ENCODE measurements at places on chromosomes 5 and 9.

DNA sequence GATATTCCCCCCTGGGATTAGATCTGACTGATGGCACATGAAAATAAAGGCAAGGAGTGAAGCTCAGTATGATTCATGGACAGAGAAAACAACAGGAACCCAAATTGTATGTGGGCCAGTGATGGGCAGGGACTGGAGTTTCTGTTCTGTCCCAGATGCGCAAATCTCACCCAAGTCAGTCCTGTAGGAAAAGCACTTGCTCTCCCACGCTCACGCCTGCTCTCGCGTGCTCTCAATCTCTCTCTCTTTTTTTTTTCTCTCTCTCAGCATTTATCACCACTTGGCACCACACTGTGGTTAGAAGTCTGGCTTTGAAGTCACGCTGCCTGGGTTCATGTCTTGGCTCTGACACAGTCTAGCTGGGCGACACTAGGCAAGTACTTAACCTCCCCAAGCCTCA lies 106.5 kb upstream of the LRRTM2 start:
- no peak for DNase-seq

DNA sequence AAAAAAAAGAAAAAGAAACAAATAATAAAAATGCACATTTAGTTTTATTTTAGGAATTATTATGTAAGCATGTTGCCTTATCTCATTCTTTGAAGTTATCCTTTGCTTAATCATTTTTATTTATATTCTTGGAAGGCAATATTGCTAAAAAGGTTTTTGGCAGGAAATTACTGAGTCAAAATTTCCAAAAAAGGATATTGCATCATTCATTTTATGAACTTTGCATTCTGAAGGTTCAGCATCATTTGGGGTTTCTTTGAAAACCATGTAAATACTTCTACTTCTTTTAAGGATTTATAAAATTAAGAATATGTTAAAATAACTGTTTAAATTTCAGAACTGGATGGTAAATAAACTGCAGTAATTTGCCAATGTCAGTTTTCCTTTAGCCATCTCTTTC lies 94.2 kb upstream of the CTNND2 start:
- no peak for DNase-seq

- no peak for DNase-seq
Measured at GRCh38 chr5:53002491-53002890, 13.3 kb downstream of the ITGA2 start.

- no peak for DNase-seq
Measured at GRCh38 chr5:37247036-37247435, 2.1 kb downstream of the CPLANE1 start.

DNA sequence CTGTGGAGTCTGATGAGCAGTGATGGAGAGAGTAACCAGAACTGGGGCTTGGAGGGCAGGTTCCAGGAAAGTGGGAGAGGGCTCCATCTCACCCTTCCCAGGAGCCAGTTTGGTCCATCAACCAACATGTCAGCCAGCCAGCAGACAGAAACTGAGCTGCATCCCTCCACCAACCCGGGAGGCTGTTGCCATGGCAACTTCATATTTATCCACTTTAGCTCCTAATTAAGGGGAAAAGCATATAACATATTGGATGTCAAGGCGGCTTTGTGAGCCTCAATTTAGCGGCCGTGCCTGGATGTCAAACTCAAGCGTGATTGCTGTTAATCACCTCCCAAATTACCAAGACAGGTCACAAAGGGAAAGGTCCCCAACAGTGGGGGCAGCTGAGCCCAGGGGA lies 81.5 kb upstream of the ARAP3 start:
- DNase-seq = no peak

- no peak for DNase-seq
Measured at GRCh38 chr5:167643631-167644280, 647.7 kb upstream of the WWC1 start.

- DNase-seq = peak; percentile 67
Measured at GRCh38 chr5:56517011-56517416, 283.9 kb upstream of the ANKRD55 start.

DNA sequence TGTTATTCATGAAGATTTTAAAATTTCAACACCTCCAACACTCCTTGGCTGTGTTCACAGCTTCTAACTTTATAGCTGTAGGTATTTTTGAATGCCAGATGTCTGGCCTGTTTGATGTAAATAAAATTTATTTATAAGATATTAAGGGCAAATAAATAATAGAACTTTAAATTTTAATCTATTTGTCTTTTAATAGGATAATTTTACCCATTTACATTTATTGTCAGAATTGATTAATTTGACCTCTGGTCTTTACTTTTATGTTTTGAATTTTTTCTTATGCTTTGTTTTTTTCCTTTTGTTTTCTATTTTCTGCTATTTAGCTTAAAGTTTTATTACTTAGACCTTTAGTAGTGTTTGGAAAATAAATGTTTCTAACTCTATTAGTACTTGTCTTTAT lies 94.6 kb downstream of the UGCG start:
- no peak for DNase-seq

GRCh38 chr9:18741945-18742344 lies 268.0 kb downstream of the ADAMTSL1 start:
- no peak for DNase-seq

GRCh38 chr9:91839926-91840465 lies 110.0 kb downstream of the ROR2 start:
- no peak for DNase-seq

- no peak for DNase-seq
Measured at GRCh38 chr9:21708260-21708711, 94.2 kb upstream of the MTAP start.

DNA sequence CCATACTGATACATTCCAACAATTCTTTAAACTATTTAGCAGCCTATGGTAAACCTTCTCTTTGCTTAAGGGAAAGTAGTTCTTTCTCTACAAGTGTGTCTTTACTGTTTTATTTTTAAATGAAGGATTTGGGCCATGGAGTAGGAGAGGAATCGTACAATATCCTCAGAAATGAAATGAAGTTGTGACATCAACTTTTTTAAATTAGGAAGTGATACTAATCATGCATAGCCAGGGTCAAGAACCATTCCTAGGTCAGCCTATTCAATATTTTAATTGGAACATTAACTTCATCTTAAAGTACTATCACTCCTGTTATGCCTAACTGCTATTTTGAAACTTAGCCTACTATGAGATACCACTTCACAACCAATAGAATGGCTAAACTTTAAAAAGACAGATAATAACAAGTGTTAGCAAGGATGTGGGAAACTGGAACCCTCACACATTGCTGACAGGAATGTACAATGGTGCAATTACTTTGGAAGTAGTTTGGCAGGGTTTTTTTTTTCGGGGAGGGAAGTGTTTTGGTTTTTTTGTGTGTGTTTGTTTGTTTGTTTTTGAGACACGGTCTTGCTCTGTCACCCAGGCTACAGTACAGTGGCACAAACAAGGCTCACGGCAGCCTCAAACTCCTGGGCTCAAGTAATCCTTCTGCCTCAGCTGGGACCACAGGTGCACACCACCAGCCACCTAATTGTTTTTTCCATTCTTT lies 10.7 kb downstream of the AGTPBP1 start:
- no peak for DNase-seq

GRCh38 chr5:122581629-122582028 lies 193.3 kb upstream of the SNX2 start:
- DNase-seq = no peak

DNA sequence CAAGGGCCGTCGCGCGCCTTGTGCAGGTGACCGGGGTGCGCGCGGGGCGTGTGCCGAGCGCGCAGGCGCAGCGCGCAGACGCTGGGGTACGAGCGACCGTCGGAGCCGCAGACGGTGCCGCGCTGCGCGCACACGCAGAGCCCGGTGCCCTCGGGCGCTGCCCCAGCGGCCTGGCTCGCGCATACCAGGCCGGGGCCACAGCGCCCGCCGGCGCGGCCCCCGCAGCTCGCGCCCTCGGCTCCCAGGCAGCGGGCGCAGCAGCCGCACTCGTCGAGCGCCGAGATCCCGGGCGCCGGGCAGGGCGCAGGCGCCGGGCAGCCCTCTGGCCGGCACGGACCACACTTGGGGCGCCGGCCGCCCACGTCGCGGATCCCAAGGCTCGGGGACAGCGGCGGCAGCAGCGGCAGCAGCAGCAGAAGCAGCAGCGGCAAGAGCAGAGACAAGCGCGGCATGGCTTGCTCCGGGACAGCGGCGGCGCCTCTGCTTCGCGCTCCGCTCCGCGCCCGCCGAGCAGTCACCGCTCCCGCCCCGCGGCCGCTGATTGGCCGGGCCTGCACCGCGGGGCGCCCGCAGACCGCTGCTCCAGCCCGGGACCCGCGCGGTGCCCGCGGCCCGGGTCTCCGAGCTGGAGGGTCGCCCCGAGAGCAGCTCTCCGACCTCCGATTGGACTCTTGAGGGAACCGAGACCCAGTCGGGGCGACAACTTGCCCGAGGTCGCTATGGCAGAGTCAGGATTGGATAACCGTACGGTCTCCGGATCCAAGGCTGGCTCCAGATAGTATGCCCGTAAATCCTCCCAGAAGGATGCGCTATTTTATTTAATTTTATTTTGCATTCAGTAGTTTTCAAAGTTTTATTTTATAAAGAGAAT lies at the start of gene IGFBPL1:
Gene IGFBPL1 (minus strand): TSS at position 482 of the 871 bp plus-strand sequence. CDS start 30 bp downstream, at position 452.
- DNase-seq = no peak

DNA sequence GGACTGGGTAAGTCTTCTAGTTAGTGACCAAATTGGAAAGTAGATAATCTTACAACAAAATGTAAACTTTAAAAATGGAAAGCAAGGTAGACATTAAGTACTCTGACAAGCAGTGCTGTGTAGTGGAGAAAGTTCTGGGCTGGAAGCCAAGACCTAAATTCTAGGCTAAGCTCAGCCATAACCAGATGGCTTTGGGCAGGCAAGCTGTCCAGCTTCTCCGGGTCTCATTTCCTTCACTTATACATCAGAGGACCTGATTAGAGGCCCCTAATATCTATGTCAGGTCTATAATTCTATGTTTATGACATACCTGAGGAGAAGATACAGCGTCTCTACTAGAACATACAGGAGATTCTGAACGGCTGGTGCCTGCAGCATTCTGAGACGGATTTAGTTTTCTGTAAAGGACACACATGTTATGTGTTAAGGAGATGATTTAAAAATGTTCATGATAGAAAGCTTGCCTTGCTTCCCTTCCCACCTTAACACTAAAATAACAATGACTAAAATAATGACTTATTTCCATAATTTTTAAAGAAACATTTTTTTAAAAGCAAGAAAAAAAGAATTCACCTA lies 61.2 kb downstream of the ELL2 start:
- DNase-seq = no peak

DNA sequence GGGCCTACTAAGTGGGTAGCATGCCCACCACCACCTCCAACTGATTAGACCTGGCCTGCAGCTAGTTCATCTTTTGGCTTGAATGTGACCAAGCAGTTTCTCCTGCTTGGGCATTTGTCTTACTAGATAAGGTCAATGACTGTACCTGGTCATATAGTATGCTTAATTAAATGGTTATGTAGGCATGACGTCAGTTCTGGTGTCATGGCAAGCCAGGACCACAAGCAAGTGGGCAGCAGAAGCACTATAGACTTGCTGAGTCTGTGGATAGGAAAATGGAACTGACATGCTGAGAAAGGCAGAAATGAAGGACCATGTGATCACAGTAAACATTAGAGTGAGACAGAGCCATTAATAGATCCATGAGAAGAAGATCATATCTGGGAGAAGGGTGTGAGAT lies 55.6 kb upstream of the C6 start:
- no peak for DNase-seq

GRCh38 chr9:76545191-76545590 lies 86.2 kb downstream of the GCNT1 start:
- DNase-seq = peak; percentile 14

DNA sequence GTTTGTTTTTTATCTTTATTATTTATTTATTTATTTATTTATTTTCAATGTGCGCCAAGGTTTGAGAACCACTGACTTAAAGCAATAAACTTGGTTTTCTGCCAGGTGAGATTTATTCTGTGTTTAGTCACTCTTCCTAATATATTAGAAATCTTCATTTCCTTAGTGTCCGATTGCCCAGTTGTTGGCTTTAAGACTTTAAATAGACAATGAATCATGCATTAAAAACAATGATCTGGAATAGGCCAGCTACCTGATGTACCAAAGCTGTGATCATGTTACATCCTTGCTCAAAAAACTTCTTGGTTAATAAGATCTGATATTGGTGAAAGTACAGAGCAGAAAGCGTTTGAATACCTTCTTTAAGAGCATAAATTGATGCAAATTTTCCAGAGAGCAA lies 52.1 kb upstream of the ERBIN start:
- DNase-seq = no peak

- DNase-seq = no peak
Measured at GRCh38 chr9:113912816-113913215, 36.7 kb downstream of the ZNF618 start.

GRCh38 chr5:33362915-33363314 lies 77.8 kb upstream of the TARS1 start:
- no peak for DNase-seq

DNA sequence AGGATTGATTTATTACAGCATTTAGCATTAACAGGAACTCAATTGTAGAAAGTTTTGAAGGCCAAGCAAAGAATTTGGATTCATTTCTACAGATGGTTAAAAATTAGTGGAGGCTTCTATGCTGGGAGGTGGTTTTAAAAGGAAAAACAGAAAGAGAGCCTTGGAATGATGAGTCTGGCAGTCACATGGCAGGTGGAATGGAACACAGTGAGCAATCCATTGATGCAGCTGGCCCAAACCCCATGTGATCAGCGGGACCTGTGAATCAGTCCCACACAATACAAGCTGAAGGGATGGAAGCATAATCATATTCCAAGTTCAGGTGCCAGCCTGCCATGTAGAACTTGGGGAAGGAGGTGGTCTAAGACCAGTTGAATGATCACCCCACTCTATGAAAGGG lies 147.9 kb downstream of the PIP5K1B start:
- no peak for DNase-seq

DNA sequence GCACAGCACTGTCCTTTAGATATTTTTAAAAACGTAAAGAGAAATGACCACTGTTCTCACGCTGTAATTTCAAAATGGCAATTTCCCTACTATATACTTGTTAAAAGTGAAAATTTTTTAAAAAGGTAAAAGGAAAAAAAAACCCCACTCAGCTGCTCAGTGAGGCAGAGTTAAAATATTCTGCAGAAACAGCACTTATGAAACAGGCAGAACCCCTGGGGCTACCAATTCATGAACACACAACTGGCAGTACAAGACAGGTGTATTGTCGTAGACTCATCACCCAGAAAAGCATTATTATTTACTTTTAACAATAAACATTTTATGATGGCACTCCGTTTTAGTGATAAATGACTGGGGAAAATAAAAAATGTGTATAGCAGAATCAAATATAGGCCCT lies 1.5 kb upstream of the RASGRF2 start:
- DNase-seq = no peak

GRCh38 chr9:33114746-33115145 lies 38.3 kb upstream of the SMU1 start:
- no peak for DNase-seq

DNA sequence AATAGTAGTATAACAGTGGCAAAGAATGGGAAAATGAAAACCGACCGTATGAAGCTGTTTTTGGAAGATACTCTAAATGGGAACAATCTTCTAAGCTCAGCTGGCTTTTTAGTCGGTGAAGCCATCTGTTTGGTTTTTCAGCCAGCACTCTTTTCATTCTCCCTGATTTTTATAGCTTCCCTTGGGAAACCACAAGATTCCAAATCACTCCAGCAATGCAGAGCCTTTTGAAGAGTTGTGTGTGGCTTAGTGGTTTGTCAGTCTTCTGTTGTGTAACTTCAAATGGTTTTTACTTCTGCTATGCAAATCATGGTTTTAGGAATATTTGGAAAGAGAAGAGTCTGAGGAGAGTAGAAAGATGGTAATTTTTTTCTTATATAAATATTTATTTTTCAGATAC lies 180.7 kb downstream of the KDM4C start:
- peak; percentile 36 for DNase-seq

GRCh38 chr9:127746959-127747569 lies 12.0 kb upstream of the TOR2A start:
- no peak for DNase-seq

Data from HepG2 (cell line).